NCI-H1417 treated with DMSO at 0.1 percent for 48 hours (cell line): ENCODE measurements at places on chromosomes 6 and 20.

DNA sequence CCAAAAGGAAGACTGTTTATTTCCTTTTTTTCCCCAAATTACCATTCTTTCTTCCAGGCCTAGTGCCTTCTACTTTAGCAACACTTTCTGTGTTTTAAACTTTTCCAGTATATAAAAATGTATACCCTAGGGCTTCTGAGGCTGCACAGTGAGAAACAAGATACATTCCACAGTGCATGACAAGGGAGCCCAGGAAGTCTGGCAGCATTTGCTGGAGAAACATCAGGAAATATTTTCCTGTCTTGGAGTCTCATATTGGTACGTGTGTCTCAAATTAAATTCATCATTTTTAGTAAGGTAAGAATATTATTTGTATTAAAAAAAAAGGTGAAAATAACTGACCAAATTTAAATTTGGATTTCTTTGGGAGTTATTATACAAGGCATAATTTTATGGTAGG lies 662.6 kb downstream of the RFPL4B start:
- no peak for DNase-seq

DNA sequence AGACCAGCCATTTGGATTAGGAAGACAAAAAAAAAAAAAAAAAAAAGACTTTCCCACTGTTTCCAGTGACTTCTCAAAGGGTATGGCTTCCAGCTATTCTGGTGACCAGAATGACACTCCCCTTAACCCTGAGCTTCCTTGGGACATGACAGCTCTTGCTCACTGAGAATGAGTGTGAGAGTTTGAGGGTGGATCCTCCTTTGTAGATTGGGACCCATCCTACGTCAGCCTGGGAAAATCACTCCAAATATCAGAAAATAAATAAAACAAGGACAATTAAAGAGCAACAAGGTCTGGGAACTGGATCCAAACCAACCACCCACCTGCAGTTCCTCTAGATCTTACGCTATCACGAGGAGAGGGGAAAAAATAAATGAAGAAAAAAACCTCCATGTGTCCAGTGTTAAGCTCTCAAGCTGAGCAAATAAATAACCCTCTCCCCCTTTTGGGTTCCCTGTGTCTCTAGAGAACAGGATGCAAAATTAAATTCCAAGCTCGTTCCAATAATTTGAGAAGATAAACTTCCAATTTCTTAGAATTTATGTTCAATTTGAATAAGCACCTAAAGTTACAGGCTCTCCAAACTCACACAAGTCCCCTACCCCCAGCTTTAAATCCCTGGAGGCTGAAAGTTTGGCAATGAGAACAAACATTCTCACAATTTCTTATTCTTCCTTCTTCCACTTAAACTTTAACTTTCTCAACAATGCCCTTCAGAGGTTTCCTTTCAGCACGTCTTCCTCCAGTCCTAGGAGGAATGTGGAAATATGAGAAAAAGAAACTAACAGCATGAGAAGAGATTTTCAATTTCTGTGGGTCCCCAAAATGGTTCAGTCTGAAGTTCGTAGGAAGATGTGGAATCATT lies 170.2 kb downstream of the MTFR2 start:
- no peak for DNase-seq

DNA sequence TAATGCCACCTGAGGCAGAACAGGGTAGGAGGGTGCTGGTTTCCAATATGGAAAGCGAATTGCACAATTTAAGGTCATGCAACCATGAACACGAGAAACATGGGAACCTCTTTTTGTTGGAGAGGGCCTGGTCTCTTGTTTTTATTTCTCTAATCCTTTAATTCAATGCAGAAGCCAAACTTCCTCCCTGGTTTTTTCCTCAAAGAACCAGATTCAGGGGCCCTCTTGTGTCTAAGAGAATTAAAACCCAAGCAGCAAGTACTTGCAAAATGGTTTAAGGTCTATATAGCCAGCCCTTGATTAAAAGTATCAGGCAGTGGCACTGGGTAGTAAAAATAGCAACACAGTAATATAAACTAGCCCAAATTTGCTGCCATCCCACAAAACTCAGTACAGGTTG lies 19.5 kb downstream of the GSTA4 start:
- no peak for DNase-seq

DNA sequence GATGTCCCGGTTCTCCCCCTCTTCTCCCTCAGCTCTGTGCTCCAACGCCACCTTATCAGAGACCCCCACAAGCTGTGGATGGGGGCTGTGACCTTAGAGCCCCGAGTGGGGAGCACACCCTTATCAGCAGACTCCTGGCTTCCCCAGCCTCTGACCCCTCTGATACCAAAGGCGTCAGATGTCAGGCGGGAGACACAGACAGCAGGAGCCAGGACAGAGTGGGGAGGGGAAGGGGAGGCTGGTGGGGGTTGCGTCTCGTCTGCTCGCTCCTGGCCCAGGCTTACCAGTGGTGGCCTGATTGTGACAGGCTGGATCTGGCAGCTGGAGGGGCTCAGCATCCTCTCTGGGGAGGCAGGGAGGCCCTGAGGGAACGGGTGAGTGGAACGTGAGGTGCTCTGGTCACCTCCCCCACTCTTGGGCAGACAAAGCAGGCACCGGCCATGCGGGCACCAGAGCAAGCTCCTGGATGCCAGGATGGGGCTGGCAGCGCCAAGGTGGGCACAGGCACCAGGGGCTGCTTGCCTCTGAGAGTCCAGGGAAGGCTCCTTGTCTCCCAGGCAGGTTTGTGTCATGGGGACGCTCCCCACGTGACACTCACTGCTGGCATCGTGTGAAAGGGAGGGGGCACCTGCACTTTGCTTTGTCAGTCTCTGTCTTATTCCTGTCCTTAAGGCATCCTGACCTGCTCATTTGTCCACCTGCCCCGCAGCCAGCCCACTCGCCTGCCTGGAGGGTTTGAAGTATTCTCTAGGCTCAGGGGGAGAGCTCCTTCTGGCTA lies 27.8 kb upstream of the GATA5 start:
- DNase-seq: no peak

DNA sequence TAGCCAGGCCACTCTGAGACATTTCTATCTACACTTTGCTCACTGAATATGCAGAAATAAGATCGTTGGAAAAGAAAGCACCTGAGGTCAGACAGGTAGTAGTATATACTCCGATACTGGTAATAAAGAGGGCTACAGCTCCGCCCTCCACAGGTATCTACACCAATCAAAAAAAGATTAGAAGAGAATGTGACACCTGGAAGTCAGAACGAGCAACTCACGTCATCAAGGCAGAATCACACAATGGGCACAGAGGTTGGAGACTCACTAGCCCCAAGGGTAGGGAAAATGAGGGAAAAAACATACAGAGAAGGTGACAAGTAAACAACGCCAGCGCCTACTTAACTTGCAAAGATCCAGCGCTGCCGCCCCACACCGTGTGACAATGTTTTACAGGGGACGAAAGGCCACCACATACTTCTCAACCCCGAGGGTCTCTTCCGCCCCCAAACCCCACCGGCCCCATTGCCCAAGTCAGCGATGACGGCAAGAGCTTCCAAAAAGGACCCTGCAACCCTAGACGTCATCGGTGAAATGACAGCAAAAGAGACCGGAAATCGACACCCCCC lies 653 bp downstream of the LMBRD1 start:
- DNase-seq: no peak

- no peak for DNase-seq
These were observed 153.6 kb upstream of the TENT5A start for GRCh38 chr6:81906041-81906440.

- DNase-seq: no peak
These were observed 3.9 kb upstream of the NECAB3 start for GRCh38 chr20:33677991-33678702.

DNA sequence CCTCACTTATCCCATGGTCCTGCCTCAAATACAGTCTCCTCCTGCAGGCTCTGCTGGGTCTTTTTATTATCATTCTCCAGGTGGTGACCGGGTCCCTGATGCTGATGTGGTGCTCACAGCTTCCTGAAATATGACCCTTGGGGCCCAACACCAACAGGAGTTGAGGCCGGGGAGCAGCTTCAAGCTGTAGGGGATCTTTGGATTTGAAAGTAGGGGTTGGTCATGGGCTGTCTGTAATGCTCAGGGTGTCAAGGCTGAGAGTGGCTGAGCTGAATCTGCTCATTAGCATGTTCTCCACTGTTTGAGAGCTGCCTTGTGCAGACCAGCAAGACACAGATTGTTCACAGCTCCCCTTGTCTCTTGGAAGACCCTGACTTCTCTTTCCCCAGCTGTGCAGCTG lies 35.5 kb downstream of the HLA-F start:
- DNase-seq: no peak

- DNase-seq: no peak
These were observed 89.5 kb upstream of the SIM1 start for GRCh38 chr6:100554228-100554627.

DNA sequence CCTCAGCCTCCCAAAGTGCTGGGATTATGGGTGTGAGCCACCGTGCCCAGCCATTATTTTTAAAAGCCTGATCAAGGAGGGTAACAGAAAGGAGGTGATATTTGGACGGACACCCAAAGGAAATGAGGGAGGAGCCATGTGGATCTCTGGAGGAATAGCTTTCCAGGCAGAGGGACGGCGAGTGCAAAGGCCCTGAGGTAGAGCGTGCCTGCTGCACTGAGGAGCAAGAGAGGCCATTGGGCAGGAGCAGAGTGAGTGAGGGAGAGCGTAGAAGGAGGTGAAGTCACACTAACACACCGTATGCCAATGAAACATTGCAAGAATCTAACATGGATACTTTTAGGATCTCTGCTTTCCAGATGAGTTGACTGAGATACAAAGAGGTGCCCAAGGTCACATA lies 58.9 kb upstream of the ZNFX1 start:
- no peak for DNase-seq

- no peak for DNase-seq
These were observed 3.3 kb upstream of the TREML4 start for GRCh38 chr6:41224800-41225199.
